ENCODE measurements at places on chromosomes 1 and 21.

GRCh38 chr1:205137901-205138300 is 16.1 kb upstream of the RBBP5 start:
- no peak for DNase-seq

GRCh38 chr1:167512046-167512654 is 6.2 kb downstream of the CD247 start:
- DNase-seq, result no peak

DNA sequence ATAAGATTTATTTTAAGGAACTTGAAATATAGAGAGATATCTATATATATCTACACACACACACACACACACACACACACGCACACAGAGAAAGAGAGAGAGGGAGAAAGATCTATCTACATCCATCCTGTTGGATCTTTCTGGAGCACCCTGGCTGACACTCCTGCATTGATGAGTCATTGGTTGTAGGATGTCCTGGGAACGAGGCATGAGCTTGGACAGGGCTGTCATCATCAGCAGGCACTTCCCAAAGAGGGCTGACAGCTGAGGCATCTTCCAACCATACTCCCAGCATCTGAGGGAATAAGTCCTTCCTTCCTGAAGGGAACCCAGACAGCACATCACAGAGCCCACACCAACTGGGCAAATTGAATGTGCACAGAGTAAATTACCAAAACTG is 99.1 kb upstream of the ERG start:
- no peak for DNase-seq

DNA sequence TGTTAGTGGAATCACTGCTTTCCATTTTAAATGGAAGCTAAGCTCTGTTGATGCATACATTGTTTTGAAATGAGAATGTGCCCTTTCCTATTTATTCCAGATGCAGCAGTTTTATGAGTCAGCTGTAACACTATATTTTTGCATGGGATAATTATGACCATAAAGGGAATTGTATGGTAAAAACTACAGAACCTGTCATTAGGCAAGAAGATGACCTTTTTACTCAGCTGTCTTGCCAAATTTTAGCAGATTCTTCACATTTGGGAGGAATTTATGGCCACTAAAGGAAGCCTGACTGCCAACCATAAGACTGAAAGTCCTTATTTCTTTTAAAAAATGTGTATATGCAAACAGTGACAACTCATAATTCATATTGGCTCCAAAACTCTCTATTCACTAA is 356.3 kb upstream of the PRMT6 start:
- DNase-seq, result no peak

DNA sequence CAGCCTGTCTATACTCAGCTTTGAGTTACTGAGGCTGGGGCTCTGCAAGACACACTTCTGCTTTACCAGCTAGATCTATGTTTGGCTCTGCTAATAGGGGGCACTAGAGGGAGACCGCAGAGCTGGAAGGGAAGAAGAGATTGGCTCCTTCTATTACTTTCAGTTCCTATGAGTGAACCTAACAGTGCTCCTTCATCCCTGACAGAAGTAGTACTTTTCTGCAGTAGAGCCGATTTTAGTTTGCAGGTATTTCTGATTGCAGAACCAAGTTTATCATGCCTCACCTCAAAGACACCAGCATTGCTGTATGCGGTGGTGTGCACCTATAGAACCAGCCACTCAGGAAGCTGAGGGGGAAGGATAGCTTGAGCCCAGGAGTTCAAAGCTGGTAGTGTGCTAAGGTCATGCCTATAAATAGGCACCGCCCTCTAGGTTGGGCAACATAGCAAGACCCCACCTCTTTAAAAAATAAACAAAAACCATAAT is 5.7 kb upstream of the ZDHHC18 start:
- no peak for DNase-seq

GRCh38 chr1:221735999-221736398 is 5.9 kb downstream of the DUSP10 start:
- DNase-seq, result no peak

DNA sequence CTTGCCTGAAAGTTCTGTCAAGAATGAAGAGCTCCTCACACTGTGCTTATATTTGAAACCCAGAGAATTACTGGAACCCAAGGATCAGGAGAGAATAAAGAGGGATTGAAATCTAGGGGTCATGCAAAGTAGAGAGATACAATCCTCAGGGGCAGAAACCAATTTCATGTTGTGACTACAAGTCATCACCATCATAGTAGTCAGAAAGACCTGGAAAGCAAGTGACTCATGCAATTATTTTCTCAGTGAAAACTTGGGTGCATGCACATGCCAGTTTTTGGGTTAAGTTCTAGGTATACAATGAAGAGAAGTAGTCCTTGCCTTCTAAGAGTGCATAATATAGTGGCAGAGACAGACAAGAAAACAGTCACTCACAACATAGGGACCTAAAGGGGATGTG is 210.0 kb downstream of the ZC3H11B start:
- no peak for DNase-seq

GRCh38 chr21:15309022-15309590 is 244.3 kb upstream of the NRIP1 start:
- DNase-seq, result no peak

DNA sequence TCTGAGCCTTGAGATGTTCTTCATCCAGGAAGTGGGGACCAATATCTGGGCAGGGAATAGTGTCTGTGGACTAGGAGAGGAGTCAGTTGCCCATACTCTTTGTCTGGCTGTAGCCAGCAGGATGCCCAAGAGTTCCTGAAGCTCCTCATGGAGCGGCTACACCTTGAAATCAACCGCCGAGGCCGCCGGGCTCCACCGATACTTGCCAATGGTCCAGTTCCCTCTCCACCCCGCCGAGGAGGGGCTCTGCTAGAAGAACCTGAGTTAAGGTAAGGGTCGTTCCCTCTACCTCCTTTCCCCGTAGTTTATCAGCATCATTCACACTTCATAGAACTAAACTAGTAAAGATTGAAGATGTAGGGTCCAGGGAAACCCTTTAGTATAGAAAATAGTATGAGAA is 3.4 kb upstream of the PPOX start:
- DNase-seq, result no peak

- DNase-seq, result no peak
Measured at GRCh38 chr1:19922015-19922688, 1.3 kb downstream of the PLA2G2E start.

- peak; percentile 38 for DNase-seq
Measured at GRCh38 chr1:211925016-211925415, 94.5 kb upstream of the LPGAT1 start.

DNA sequence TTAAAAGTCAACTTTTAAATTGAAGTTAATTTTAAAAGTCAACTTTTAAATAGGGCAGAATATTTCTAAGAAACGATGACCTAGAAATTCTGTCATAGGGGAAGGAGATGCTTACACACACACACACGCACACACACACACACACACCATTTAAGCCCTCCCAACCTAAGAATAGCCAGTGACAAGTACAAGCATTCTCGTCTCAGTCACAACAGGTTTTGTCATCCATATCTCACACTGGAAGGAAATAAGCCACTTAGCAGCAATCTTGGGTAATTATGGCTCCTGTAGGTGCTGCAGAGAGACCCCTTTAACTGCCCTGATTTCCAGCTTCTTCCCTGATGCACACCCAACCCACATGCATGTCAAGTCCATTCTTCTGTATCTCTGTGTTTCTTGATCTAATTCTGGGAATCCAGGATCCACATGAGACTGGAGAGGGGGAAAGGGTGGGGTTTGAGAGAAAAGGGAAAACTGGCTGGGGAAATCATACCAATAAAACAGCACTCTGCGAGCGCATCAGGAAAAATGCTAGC is 338.1 kb downstream of the PAPPA2 start:
- DNase-seq, result no peak

- DNase-seq, result no peak
Measured at GRCh38 chr1:62676611-62677356, 11.4 kb downstream of the DOCK7 start.

DNA sequence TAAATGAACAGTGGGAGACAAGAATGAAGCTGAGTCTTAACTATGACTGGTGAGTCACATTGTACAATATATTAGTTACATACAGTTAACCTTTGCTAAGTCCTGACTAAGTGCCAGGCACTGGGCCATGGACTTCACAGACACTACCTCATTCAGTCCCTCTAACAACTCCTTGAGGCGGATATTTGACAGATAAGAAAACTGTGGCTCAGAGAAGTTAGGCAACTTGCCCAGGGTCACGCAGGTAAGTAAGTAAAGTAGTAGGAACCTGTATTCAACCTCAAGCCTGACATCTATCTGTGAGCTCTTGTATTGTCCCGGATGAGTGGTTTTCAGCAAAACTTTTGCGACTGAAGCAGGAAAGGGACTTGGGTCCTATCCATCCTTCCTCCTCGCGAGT is 62.1 kb downstream of the GNG12 start:
- no peak for DNase-seq

GRCh38 chr1:82849460-82849859 is 1048.7 kb downstream of the ADGRL2 start:
- DNase-seq, result no peak

DNA sequence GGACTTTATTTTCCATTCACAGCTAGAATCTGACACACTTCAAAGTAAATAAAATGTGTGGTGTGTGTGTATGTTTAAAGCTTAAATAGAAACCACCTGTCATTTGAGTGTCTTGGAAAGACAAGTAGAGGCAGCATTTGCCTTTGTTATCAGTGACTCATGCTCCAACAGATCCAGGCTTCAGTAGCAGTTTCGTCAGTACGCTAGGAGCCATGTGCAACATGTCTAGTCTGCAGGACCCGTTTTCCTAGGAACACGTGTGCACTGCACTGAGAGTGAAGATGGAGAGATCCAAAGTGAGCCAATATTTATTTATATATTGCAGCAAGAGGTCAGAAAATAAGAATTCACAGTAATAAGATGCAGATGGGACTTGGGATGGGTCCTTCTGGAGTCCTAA is 41.8 kb downstream of the SGIP1 start:
- peak; percentile 5 for DNase-seq

GRCh38 chr1:178038372-178038771 is 55.5 kb upstream of the RASAL2 start:
- DNase-seq, result no peak

DNA sequence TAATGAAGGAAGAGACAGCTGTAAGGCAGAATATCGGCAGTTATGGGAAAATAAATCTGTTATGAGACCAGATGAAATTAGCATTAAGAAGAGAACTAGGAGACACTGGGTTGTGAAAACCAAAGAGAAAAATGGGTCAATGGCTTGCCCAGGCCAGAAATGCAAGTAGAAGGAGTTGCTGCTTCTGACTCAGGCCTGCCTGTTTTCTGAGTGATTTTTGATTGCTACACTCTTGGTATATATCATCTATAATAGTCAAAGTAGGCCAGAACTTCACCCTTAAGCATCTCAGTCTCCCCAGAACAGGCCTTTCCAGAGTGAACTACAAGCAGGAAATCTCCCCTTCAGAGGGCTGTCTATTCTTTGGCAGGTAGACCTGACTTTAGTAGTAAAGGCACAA is 107.0 kb downstream of the NRIP1 start:
- DNase-seq, result no peak

DNA sequence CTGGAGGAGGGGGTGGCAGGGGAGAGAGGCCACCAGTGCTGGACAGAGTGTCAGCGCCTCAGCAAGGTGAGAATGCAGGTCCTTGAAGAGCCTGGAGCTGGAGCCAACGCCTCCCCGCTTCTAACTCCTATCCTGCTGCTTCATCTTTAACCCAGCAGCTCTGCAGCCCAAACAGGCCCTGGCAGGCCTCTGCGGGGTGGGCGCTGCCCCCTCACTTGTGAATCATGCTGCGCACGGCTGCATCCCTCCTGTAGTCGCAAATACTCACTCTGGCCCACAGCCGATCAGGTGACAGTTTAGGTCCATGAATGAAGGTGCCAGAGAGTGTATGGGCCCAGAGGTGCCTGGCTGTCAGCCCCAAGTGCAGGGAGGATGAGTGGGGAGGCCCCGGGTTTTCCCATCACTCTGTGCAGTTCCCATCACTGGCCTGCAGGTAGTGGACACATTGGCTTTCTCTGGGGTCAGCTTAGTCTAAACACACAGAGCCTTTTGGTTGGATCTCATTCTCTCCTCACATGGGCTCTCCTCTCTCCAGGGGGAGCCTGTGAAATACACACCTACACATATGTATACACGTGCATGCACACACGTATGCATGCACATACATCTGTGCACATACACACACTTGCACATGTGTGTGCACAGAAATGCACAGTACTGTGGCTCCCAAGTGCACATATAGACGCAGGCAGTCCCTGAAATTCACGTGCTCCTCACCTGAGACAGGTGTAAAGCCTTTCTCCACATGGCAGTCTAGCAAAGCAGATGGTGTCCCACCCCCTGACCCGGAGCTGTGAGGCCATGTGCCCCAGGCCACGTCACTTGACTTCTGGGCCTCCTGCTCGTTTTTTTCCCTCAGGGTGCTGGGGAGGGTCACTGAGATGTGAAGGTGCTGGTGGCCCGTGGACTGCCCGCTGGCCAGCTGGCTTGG is 52.0 kb downstream of the TRIM11 start:
- DNase-seq, result no peak

DNA sequence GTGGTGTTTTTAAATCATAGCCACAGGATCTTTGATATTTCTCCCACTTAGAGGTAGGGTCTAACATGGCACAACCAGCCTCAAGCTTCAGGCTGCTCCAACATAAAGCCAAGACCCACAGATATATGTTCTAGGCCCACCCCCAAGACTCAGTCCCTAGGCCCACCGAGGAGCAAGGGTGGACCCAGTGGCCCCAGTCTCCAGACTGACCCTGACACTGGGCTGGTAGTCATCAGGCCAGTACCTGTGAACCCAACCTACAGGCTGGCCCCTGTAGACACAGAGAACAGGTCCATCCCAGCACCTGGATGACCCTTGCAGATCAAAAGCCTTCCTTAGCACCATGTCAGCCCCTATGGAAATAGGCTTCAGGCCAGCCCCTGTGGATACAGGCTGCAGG is 60.5 kb downstream of the NEGR1 start:
- no peak for DNase-seq

DNA sequence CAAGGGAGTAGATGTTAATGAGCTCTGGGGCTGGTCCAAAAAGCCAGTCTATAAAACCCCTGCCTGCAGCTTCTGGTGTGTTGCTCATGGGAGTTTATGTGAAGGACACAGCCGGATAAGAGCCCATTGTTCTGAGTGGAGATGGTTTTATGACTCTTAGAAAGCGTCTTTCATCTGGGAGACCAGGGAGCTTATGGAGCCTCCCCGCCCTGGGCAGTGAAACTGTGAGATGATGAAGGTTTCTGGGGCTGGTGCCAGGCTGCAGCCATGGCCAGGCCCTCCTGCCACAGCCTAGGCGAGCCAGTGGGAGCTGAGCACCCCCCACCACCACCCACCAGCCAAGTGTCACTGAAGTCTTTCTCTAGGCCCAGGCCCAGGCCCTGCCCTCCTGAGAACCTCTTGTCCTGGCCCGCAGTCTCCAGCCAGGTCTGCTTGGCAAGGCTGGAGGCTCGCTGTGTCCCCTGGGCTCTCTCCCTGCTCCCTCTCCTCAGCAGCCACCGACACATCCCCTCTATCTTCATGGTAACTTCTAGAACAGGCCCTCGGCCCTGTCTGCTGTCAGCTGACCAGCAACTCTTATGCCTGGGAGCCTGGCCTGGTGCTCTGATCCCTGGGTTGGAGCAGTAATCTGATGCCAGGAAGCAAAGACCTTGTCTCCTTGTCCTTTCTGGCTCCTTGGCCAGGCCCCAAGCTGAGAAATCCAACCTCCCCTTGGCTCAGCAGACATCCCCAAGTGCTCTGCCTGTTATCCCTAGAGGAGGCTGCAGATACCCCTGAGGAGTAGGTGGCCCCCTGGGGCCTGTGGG is 7.6 kb upstream of the ARHGEF10L start:
- no peak for DNase-seq

- DNase-seq, result no peak
Measured at GRCh38 chr1:204154568-204155255, 2.9 kb upstream of the ETNK2 start.

Data from NCI-H524 (cell line).